T-helper 17 cell (primary cell): ENCODE measurements at places on chromosomes 7 and 10.

DNA sequence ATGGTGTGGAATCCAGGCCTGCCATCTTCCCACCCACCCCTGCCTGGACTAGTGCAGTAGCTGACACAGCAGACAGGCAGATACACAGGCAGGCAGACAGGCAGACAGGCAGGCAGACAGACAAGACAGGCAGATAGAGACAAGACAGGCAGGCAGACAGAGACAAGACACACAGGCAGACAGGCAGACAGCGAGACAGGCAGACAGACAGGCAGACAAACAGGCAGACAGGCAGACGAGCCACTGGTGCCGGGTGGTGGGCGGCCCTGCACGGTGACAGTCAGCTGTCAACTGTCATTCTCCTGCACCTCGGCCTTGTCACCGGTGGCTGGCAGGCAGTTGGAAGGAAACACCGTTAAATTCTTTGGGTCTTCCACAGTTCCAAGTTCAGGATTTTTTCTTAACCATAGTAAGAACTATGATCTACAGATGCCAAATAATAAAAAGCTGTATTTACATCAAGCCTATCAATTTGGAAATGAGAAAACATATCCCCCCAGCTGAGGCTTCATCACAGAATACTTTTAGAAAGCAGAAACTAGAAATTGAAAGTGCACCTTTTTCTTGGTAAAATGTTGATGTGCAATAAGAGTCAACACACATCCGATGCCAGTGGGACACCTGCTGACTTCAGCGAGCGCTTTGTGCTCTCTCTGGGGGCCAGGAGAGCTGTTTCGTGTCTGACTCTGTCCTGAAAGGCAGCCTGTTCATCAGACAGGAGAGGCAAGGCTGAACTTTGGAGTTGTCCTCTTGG, 250.4 kb downstream of the DNAJB6 start:
- H3K4me1 ChIP-seq, result peaks cover 2% of the 10 kb centered on the region
- H3K4me3 ChIP-seq, result no peak overlapping the region
- H3K36me3 ChIP-seq, result no peaks in the 10 kb centered on the region
- H3K27ac ChIP-seq, result no peak overlapping the region
- DNase-seq, result no peak

- no peak overlapping the region for H3K27ac ChIP-seq
- H3K4me3 ChIP-seq, result no peak overlapping the region
- no peaks in the 10 kb centered on the region for H3K27me3 ChIP-seq
- H3K36me3 ChIP-seq, result no peaks in the 10 kb centered on the region
- peaks cover 3% of the 10 kb centered on the region for H3K4me1 ChIP-seq
Observed at GRCh38 chr10:3704565-3705325, 80.3 kb downstream of the KLF6 start.

- DNase-seq, result no peak
- no peak overlapping the region for H3K4me3 ChIP-seq
- H3K4me1 ChIP-seq, result no peaks in the 10 kb centered on the region
- peaks cover 43% of the 10 kb centered on the region for H3K27me3 ChIP-seq
- no peaks in the 10 kb centered on the region for H3K36me3 ChIP-seq
- H3K27ac ChIP-seq, result no peak overlapping the region
Observed at GRCh38 chr10:77392236-77392721, 245.3 kb downstream of the KCNMA1 start.

DNA sequence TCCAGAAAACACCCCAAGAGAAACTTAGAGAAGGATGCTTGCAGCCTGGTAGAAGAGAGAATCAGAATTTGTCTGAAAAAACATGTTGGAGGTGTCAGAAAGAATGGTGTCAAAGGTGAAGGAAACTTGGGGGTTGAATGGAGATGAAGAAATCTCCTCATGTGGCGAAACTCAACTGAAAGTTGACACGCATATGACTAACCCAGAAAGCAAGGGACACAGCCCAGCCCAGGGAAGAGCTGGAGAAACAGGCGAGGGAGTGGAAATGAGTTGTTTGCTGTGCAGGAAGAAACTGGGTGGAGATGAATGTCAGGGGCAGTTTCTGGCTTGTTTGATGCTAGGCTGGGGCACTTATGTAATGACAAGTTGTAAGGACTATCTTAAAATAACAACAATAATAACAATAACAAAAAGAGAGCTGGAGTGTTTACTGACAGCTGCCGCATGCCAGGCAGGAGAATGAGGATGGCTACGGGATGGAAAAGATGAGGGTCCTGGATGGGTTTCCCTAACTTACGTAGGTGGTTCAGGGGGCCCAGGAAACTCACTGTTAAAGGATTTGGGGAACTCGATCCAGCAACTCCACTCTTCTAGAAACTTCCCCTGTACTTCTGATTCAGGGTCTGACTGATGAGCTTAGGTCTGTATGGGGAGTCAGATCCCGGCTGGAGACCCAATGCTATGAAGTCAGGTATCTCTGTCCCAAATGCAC, 57.4 kb downstream of the MAP3K8 start:
- peaks cover 2% of the 10 kb centered on the region for H3K36me3 ChIP-seq
- DNase-seq, result no peak
- peaks cover 44% of the 10 kb centered on the region for H3K4me1 ChIP-seq
- H3K4me3 ChIP-seq, result peak overlapping the region; percentile 8

DNA sequence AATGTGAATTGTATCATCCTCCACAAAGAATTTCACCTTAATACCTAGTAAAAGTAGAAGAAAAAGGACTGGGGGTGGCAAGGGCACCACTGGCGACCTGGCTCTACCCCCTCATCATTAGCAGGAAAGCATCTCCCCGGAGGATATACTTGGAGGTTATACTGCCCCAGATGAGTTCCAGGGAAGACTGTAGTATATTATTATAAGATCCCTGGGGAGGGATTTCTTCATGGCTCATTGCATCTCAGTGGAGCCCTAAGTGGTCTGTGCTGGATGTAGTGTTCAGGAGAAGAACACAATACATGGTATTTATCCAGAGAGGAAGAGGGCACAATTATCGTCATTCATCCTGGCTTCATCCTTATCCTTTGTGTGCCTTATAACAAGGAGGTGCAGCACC, 14.2 kb upstream of the DYNC1I1 start:
- H3K27ac ChIP-seq, result no peak overlapping the region
- H3K4me1 ChIP-seq, result no peaks in the 10 kb centered on the region
- H3K27me3 ChIP-seq, result no peaks in the 10 kb centered on the region
- DNase-seq, result no peak
- no peak overlapping the region for H3K4me3 ChIP-seq
- H3K36me3 ChIP-seq, result no peaks in the 10 kb centered on the region

GRCh38 chr10:129626309-129626708, 159.3 kb downstream of the MGMT start:
- H3K4me1 ChIP-seq, result no peaks in the 10 kb centered on the region
- H3K27ac ChIP-seq, result no peak overlapping the region
- H3K27me3 ChIP-seq, result no peaks in the 10 kb centered on the region
- H3K36me3 ChIP-seq, result no peaks in the 10 kb centered on the region
- H3K4me3 ChIP-seq, result no peak overlapping the region

DNA sequence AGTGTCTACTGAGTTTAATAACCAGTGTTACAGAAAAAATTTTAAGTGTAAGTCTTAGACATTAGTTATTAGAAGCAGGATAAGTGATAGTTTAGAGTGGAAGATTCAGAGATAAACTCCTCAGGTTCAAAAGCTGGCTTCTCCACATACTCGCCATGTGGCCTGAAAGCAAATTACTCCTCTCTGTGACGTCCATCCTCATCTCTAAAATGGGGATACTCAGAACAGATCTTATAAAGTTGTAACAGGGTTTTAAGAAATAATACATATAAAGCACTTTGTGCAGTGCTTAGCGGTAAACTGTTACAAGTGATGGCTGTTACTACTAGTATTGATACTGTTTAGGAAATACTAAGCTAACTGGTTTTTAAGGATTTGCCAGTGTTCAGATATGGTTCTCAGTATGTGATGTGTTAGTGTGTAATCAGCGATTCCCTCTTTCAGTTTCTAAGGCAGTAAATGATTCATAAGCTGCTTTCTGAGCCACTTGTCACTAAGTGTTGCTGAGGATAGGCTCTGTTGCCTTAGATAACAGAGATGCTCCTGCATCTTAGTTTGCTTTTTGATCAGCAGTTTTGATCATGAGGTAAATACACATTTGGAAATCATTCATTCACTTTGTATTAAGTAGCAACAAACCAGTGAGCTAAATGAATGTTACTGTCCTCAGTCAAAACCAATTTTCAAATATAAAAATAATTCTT, 58.7 kb downstream of the CYP51A1 start:
- DNase-seq, result no peak
- H3K36me3 ChIP-seq, result peaks cover 17% of the 10 kb centered on the region
- H3K27ac ChIP-seq, result no peak overlapping the region
- H3K4me3 ChIP-seq, result no peak overlapping the region
- no peaks in the 10 kb centered on the region for H3K27me3 ChIP-seq
- H3K4me1 ChIP-seq, result peaks cover 3% of the 10 kb centered on the region

GRCh38 chr7:50221028-50221427, 83.5 kb upstream of the IKZF1 start:
- H3K27ac ChIP-seq, result no peak overlapping the region
- no peak overlapping the region for H3K4me3 ChIP-seq
- DNase-seq, result no peak
- H3K36me3 ChIP-seq, result no peaks in the 10 kb centered on the region

- no peaks in the 10 kb centered on the region for H3K4me1 ChIP-seq
- H3K27ac ChIP-seq, result no peak overlapping the region
- H3K4me3 ChIP-seq, result no peak overlapping the region
- H3K27me3 ChIP-seq, result no peaks in the 10 kb centered on the region
- H3K36me3 ChIP-seq, result no peaks in the 10 kb centered on the region
Observed at GRCh38 chr7:71017602-71018001, 114.3 kb upstream of the GALNT17 start.

DNA sequence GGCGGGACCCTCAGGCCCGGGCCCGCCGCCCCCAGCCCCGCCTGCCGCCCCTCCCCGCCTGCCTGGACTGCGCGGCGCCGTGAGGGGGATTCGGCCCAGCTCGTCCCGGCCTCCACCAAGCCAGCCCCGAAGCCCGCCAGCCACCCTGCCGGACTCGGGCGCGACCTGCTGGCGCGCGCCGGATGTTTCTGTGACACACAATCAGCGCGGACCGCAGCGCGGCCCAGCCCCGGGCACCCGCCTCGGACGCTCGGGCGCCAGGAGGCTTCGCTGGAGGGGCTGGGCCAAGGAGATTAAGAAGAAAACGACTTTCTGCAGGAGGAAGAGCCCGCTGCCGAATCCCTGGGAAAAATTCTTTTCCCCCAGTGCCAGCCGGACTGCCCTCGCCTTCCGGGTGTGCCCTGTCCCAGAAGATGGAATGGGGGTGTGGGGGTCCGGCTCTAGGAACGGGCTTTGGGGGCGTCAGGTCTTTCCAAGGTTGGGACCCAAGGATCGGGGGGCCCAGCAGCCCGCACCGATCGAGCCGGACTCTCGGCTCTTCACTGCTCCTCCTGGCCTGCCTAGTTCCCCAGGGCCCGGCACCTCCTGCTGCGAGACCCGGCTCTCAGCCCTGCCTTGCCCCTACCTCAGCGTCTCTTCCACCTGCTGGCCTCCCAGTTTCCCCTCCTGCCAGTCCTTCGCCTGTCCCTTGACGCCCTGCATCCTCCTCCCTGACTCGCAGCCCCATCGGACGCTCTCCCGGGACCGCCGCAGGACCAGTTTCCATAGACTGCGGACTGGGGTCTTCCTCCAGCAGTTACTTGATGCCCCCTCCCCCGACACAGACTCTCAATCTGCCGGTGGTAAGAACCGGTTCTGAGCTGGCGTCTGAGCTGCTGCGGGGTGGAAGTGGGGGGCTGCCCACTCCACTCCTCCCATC, 82.7 kb downstream of the PAX2 start:
- peaks cover 27% of the 10 kb centered on the region for H3K36me3 ChIP-seq
- H3K27me3 ChIP-seq, result peaks cover 34% of the 10 kb centered on the region
- H3K4me3 ChIP-seq, result peak overlapping the region; percentile 93
- H3K4me1 ChIP-seq, result peaks cover 30% of the 10 kb centered on the region
- DNase-seq, result no peak

- H3K4me1 ChIP-seq, result peaks cover 2% of the 10 kb centered on the region
- H3K36me3 ChIP-seq, result no peaks in the 10 kb centered on the region
- no peak overlapping the region for H3K4me3 ChIP-seq
Observed at GRCh38 chr7:84088802-84089201, 105.8 kb downstream of the SEMA3A start.

GRCh38 chr10:566241-566885, 123.1 kb downstream of the DIP2C start:
- H3K4me1 ChIP-seq, result peaks cover under 1% of the 10 kb centered on the region
- H3K27ac ChIP-seq, result no peak overlapping the region
- H3K27me3 ChIP-seq, result peaks cover 23% of the 10 kb centered on the region
- DNase-seq, result no peak
- H3K4me3 ChIP-seq, result no peak overlapping the region

GRCh38 chr10:97673736-97674525, 13.1 kb downstream of the AVPI1 start:
- DNase-seq, result no peak
- no peak overlapping the region for H3K4me3 ChIP-seq
- H3K27me3 ChIP-seq, result no peaks in the 10 kb centered on the region
- H3K36me3 ChIP-seq, result no peaks in the 10 kb centered on the region
